ENCODE measurements at places on chromosomes 3 and 15.
A peak's percentile ranks its signal among the peaks of the same experiment; 100 is the strongest.

GRCh38 chr3:49388289-49388820 is 23.4 kb downstream of the RHOA start:
- no peak for DNase-seq

DNA sequence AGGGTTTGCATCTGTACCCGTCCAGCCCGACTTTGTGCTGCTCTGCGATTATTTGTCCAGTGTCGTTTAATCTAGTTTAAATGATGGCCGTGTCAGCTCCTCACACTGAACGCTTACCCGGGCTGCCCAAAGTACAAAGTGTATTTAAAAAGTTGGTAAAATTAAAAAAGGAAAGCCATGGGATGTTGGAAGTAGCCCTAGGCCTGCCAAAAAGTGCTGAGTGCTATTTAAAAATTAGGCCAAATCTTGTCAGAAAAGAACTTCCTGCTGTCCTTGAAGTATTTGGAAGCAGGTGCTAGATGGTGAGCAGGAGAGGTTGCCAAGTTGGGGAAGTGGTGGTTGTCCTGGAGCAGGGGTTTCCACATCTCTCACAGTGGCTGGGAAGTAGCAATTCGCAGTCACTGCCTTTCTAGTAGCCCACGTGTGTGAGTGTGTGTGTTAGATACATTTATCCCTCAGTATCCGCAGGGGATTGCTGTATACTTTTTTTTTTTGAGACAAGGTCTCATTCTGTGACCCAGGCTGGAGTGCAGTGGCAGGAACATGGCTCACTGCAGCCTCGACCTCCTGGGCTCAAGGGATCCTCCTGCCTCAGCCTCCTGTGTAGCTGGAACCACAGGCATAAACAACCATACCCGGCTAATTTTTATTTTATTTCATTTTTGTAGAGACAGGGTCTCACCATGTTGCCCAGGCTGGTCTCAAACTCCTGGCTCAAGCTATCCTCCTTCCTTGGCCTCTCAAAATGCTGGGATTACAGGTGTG is 664 bp downstream of the PPCDC start:
- DNase-seq: peak; percentile 60

GRCh38 chr3:115388166-115388565 is 235.1 kb upstream of the GAP43 start:
- DNase-seq: no peak

- no peak for DNase-seq
These were observed 256.3 kb upstream of the SEMA6D start for GRCh38 chr15:47460795-47461573.

- DNase-seq: no peak
These were observed 56.5 kb downstream of the DCLK3 start for GRCh38 chr3:36707623-36708409.

DNA sequence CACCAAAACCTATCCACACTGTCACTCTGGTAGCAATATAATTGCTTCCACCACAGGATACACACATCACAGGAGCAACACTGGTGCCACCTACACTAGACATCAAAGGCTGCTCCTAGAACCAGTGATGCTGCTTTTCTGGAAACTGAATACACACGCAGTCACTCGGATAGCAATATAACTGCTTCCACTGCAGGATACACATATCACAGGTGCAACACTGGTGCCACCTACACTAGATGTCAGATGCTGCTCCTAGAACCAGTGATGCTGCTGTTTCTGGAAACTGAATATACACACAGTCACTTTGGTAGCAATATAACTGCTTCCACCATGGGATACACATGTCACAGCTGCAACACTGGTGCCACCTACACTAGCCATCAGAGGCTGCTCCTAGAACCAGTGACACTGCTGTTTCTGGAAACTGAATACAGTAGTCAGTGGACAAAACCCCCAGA is 6.9 kb upstream of the TNFSF10 start:
- no peak for DNase-seq

DNA sequence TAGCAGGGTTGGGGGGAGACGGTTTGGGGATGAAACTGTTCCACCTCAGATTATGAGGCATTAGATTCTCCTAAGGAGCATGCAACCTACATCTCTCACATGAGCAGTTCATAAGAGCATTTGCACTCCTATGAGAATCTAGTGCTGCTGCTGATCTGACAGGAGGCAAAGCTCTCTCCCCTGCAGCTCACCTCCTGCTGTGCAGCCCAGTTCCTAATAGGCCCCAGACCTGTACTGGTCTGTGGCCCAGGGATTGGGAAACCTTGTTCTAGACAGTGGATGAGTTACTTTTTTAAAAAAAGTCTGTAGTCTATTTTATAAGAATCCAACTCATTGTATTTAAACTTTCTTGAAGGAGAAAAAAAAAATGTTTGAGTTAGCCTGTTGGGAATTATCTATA is 100.0 kb downstream of the HHLA2 start:
- no peak for DNase-seq

DNA sequence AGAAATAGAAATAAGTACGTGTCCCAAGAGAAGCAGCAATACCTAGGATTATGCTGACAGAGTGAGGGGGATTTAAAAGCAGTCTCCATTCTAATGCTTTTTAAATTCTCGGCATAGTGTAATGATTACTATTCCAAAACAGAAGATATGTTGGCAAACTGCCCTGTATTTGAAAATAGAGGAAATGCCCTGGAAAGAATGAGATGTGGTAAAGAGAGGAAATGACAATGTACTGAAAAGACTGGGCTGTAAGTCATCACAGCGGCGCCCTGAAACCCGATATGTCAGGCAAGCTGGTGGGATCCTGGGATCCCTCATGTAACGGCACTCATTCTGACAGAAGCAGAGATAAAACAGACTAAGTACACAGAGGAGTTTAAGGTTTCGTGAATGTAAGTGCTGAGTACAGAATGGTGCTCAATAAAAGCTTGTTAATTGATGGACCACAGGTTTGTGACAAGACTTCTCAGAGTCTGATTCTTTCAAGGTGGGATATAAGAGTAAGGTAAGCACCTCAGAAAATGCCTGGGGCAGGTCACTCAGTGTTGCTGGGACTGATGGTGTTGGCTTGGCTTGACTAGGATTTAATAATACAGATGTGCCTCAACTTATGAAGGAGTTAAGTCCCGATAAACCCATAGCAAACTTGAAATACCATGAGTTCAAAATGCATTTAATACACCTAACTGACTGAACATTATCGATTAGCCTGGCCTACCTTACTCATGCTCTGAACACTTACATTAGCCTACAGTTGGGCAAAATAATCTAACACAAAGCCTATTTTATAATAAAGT is 91.4 kb downstream of the NFKBIZ start:
- peak; percentile 89 for DNase-seq

DNA sequence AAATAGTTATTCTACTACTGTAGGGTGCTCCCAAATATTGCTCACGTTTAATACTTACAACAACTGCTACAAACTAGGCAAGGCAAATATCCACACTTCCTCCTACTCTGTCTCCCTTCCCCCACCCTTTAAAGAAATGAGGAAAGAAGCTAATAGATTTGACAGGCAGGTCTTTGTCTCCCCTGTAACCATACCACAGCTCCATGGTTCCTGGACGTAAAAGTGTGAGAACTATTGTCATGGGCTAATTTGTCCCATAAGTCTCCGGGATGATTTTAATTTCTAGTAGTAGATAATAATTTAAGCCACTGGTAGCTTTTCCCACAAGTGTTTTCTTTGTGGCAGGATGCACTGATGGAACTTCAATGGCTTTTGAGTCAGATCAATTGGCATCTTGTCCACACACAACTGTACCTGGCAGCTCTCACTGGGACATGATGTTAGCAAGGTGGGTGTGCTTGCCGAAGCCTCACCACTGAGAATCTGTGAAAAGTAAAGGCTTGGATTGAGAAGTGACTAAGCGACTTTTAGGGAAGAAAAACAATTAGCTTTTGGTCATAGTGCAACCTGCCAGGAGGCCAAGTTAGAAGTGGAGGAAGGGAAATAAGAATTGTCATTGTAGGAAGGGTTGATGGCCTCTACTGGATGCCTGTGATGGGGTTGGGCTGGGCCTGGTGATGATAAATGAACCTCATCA is 1.4 kb upstream of the CPOX start:
- DNase-seq: no peak

DNA sequence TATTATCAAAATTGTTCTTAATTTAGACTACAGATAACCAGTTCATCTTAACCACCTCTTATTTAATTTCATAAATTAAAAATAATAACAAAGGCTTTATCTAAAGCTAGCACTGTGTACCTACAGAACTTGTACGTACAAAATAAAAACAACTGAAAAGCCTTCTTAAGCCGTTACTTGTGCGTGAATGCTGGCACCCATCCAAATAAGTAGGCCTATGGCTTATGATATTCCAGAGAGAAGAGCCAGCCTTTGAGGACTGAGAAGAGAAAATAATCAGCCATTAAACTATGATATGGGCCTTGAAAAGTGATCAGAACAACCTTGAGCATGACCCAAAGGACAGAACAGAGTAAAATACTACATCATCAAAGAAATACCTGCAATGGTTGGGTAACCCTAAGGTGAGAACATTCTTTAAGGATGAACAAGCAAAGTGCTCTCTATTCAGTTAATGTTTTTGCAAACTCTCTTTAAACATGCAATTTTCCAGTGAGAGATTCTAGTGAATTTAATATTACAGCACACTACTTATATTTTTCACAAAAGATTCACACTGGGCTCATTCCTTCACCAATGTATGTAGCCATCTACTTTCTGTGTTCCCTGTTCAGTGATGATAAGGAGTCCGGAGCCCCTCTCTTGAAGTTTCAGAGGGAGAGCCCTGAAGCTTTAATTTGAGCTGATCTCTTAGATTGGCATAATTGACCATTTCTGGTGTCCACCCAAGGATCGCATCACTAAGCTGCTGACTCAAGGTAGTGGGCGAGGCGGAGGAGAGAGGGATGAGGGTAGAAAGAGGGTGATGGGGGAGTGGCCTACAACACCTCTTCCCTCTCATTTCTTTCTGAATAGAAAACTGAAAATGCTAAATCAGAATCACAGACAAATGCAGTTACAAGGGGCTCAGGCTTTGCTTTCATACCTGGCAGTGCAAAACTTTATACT is 7.7 kb upstream of the ACTC1 start:
- DNase-seq: peak; percentile 81

GRCh38 chr3:143424874-143425273 is 305.3 kb downstream of the CHST2 start:
- no peak for DNase-seq

DNA sequence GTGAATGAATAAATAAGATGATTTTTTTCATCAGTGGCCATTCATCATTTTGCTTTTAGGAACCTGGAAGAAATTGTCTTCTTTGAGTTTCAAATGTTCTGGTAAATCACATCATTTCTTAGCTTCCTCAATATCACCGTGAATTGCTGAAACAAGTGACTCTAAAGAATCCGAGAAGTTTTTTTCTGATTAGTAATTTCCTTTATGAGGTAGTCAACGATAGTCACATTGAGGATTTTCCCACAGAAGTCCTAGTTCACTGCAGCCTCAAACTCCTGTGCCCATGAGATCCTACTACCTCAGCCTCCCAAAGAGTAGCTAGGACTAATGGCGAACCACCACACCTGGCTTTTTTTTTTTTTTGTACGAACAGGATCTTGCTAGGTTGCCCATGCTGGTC is 3.6 kb upstream of the TMPRSS7 start:
- DNase-seq: no peak

DNA sequence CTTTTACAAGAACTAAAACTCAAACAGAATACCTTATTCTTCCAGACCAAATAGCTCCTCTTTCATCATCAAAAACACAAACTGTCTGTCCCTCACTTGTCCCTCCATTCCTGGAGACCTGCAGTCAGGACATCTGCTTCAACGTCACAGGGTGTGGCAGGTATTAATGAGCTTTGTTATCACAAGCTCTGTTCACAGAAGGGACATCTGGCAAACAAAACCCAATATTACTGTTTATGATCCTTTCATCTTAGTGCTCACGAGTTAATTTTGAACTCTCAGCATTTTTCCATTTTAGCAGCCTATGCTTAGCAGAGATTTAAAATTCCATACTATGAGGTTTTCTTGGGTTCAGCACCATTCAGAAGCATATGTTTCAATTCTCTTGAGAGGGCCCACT is 32.9 kb downstream of the AP3S2 start:
- no peak for DNase-seq

GRCh38 chr3:48367201-48367600 is 4.8 kb upstream of the FBXW12 start:
- DNase-seq: peak; percentile 83

GRCh38 chr3:53816425-53816824 is 29.8 kb downstream of the CHDH start:
- no peak for DNase-seq

DNA sequence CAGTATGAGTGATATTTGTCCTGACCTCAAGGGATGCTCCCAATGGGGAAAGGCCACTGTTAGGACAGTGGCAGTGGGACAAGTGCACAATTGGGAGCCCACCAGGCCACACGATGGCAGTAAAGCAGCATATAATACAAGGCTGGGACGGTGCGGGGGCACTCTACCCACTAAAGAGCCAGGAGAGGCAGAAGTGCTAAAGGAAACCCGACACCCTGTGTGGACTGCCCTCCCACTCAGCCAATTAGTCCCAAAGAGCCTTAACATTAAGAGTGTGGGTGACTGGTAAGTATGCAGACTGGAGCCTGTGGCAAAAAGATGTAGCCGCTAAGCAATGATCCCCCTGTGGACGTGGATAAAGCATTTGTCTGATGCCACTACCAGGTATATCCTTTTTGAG is 8.2 kb upstream of the ZNF589 start:
- DNase-seq: peak; percentile 83

- no peak for DNase-seq
These were observed 231.5 kb downstream of the WDR72 start for GRCh38 chr15:53527996-53528395.

DNA sequence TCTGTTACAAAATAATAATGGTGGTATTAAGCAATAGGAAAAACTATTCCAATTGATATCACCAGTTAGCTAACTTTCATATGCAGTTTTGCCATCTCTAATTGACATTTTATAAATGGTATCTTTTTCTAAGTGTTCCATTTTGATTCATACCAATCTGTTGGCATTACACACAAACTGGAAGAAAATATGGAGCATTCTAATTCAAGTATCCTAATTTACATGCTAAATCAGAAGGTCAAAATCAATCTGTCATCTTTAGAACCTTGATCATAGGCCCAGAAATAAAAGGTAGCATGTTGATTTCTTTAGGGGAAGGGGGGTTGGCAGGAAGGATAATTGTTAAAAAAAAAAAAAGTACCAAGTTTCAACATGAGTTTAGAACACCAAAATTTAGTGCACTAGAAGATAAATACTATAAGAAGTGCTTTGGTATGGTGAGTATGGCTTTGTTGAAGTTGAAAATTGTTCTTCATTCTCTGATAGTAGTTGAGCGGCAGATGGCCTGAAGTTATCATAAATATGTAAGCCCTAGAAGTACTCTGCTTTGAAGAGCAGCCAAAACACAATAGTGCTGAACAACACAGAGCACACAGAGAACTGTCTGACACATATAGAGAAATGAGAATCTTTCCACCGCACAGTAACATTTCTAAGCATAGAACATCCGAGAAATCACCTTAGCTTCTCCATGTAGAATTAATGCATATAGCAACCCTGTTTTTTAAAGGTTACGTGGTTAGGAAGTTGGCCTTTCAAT is 130.1 kb downstream of the TAFA4 start:
- no peak for DNase-seq

GRCh38 chr15:95417761-95418160 is 912.7 kb upstream of the NR2F2 start:
- DNase-seq: no peak

- no peak for DNase-seq
These were observed 87.4 kb downstream of the FGF12 start for GRCh38 chr3:192639987-192640386.
